ENCODE measurements at places on chromosomes 16 and 17.

GRCh38 chr17:3915995-3916696 lies at the start of gene P2RX1:
Gene P2RX1 (minus strand): TSS chr17:3916465. CDS start chr17:3916225, 240 bp downstream.
- DNase-seq: peak; percentile 42

GRCh38 chr17:59353106-59353854 lies 21.8 kb downstream of the YPEL2 start:
- no peak for DNase-seq

GRCh38 chr17:61551255-61551742 lies 39.7 kb downstream of the NACA2 start:
- DNase-seq: no peak

GRCh38 chr16:88705801-88706228 lies 393 bp downstream of the RNF166 start:
- no peak for DNase-seq

DNA sequence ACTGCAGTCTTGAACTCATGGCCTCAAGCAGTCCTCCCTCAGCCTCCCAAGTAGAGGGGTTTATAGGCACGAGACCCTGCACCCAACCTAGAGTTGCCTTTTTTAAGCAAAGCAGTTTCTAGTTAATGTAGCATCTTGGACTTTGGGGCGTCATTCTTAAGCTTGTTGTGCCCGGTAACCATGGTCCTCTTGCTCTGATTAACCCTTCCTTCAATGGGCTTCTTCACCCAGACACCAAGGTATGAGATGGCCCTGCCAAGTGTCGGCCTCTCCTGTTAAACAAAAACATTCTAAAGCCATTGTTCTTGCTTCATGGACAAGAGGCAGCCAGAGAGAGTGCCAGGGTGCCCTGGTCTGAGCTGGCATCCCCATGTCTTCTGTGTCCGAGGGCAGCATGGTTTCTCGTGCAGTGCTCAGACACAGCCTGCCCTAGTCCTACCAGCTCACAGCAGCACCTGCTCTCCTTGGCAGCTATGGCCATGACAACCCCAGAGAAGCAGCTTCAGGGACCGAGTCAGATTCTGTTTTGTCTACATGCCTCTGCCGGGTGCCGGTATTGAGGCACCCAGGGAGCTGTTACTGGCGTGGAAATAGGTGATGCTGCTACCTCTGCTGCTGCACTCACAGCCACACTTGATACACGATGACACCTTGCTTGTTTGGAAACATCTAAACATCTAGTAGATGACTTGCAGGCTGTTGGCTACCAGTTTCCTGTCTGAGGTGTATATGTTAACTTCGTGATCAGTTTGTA lies 3.3 kb downstream of the RPL13 start:
- DNase-seq: no peak

DNA sequence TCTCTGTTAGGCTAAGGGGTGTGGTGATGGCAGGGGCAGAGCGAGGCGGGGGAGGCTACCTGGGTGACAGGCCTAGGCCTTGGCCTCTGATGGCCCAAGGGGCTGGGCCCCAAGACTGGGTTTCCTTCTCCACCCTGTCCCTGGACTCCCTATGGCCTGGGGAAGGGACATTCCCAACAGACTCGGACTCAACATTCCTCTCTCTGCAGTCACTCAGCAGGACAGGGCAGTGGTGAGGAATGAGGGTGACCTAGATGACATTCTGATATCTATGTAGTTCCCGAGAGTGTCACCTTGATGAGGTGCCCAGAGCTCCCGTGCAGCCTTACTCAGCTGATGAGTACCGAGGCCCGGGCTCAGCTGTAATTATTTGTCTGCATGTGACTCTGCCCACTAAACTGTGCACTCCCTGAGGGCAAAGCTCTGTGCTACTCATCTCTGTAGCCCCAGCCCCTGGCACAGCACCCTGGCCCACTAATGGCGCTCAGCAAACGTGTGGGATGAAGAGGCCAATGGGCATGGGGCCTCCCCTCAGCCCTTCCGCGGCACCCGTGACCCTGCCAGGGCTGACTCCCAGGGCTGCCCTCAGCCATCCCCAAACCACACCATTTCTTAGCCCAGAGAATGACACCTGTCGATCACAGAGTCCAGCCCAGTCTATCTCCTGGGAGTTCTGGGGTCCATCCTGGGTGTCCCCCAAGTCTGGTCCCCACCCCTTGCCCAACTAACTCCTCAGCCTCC lies 2.2 kb downstream of the PLCD3 start:
- DNase-seq: no peak

GRCh38 chr16:14302399-14303181 lies 231.5 kb downstream of the MRTFB start:
- no peak for DNase-seq

DNA sequence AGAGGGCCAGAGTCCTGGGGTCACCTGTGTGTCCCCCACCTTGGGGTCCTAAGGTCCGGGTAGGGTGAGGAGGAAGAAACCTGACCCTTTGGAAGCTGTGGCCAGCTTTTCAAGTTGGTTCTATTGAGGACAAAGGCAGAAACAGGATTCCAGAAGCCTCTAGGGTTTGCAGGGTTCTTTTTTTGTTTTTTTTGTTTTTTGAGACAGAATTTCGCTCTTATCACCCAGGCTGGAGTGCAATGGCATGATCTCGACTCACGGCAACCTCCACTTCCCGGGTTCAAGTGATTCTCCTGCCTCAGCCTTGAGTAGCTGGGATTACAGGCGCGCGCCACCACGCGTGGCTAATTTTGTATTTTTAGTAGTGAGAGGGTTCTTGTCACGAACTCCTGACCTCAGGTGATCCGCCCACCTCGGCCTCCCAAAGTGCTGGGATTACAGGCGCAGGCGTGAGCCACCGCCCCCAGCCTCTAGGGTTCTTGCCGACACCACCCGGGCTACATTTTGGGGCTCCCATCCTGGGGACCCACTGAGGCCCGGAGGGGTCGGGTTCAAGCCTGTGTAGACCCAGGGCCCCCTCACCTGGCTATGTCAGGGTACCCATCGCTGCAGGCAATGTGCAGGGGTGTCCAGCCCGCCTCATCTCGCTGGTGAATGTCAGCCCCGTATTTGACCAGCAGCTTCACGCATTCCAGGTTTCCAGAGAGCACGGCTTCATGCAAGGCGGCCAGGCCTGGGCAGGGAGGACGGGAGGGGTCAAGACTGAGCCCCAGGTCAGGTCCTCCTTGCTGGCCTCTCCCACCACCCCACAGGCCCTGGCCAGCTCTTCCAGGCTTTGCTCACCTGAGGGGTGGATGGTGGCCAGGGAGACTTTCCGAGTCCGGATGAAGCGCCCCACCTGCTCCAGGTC lies 674 bp downstream of the PPP1R27 start:
- DNase-seq: no peak

GRCh38 chr17:71111934-71112333 lies 942.6 kb downstream of the KCNJ2 start:
- DNase-seq: no peak

DNA sequence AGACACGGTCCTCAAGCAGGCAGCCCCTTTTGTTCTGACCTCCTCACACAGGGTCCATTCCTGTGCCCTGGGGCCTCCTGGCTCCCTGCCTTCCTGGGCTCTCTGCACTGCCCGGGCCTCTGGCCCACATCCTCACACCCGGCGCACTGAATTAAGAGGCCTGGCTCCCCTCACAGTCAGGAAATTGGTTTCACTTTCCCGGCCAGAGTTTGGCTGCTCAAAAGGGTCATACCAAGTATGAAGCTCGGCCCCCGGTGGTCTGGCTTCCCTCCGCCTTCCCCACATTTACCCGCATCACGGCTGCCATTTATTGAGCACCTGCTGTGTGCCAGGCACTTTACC lies 220.0 kb downstream of the NTN1 start:
- DNase-seq: peak; percentile 38

- no peak for DNase-seq
Measured at GRCh38 chr16:85363881-85364280, 249.2 kb upstream of the GSE1 start.

DNA sequence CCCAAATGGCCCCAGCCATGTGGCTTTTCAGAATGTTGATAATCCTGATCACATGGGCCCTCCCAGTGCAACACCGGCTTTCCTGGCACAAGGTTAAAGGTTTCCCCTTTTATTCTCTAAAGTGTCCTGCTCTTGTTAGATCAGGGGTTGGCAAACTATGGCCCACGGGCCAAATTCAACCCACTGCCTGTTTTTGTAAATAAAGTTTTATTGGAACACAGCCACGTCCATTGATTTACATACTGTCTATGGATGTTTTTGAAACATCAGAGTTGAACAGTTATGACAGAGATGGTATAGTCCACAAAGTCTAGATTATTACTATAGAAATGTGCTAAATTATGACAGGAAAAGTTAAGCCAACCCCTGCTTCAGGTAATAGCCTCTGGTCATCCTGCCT lies 157.3 kb downstream of the ZFHX3 start:
- DNase-seq: no peak

GRCh38 chr17:67980456-67980855 lies 15.8 kb downstream of the C17orf58 start:
- no peak for DNase-seq

Measured in mucosa of gallbladder (tissue), 1 donor.